ENCODE measurements at places on chromosomes 7 and 10.
A peak's percentile ranks its signal among the peaks of the same experiment; 100 is the strongest.

- DNase-seq = peak; percentile 17
These were observed 111.7 kb upstream of the CDK13 start for GRCh38 chr7:39838326-39838725.

GRCh38 chr10:132364594-132364970 is 32.4 kb upstream of the PWWP2B start:
- DNase-seq = no peak

DNA sequence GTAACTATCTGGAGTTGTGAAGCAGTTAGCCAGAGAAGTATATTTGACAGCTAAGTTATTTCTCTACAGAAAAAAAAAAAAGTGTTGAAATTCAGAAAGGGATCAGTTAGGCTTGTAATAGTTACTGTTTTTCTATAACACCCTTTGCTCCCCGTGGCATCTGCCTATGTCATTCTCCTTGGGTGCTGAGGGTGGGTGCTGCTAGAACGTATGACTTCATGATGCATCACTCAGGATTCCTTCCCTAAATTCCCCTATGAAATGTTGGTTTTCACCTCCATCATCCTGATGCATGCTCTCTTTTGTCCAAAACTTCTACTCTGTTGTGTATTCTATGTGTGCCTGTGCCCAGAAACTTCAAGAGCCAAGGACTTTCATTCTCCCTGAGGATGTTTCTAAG is 536.4 kb downstream of the GRM8 start:
- DNase-seq = no peak

- no peak for DNase-seq
These were observed 30.6 kb downstream of the ADARB2 start for GRCh38 chr10:1706711-1707110.

DNA sequence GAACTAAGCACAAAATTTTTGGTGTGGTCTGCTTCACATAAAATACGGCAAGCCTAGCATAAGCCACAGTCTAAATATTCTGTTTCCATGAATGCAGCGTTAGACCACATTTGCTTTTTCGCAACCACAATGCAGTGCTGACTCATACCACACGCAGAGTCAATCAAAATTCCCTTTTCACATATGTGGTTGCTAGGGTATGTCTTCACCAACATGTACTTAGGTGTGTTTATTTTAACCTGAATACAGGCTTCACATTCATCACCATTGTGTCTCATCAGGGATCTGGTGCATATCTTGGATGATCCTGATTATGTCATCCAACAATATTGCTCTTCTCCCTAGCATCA is 90.8 kb downstream of the CHN2 start:
- DNase-seq = peak; percentile 92

- no peak for DNase-seq
These were observed 25.1 kb upstream of the AOAH start for GRCh38 chr7:36749282-36749960.

DNA sequence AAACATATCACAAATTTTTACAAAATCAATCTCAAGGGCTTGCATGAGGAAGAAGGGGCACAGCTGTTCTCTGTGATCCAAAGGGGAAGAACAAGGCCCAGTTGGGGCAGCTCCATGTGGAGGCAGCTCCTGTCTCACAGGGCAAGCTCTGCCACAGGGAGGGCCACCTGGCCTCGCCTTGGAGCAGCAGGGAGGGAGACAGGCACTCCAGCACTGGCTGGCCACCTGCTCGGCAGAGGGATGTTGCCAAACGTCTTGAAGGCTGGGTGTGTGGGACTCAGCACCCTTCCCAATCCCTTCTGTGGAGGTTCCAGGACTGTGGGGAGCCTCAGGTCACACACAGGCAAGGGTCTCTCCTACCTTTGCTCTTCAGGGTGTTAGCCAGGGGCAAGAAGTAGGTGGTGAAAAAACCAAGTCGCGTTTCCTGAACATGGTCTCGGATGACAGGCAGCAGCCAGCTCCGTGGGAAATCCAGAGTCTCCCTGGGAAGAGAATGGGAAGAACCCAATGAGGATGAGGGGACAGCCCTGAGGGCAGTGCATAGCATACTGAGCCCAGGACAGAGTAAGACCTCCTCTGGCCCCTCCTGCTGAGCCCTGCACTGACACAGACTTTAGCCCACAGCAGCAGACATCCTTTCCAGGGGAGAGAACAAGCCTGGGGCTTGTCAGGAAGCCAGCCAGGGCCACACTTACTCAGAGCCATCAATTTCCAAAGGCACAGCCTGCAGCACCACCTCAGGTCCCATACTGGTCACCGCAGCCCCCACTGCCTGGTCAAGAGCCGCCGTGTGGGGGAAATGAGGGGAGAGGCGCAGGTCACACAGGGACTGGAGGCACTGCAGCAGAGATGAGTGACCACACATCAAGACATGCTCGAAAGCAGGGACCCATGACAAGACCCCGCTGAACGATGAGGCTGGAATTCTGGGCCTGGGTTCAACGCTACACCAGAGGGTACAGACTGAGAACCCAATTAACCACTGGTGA is 21.9 kb downstream of the RRP12 start:
- no peak for DNase-seq

- peak; percentile 33 for DNase-seq
These were observed 137.7 kb downstream of the PRPF18 start for GRCh38 chr10:13724484-13724883.

DNA sequence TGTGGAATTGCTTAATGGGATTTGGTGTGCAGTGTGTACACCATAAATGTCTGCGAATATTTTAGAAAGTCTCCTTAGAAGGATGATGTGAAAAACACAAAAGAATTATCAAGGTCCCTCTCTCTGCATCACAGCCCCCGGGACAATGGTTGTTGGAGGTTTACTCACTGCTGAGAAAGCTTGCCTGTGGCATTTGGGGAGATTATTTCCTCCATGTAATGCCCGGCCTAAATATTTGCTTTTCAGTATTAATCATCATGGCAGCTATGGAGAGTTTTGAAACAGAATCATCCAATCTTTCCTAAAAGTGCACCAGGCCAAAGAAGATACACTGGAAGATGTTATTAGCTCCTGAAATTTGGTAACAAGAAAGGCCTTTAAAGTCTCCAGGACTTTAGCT is 113.8 kb upstream of the ADCY1 start:
- DNase-seq = no peak

DNA sequence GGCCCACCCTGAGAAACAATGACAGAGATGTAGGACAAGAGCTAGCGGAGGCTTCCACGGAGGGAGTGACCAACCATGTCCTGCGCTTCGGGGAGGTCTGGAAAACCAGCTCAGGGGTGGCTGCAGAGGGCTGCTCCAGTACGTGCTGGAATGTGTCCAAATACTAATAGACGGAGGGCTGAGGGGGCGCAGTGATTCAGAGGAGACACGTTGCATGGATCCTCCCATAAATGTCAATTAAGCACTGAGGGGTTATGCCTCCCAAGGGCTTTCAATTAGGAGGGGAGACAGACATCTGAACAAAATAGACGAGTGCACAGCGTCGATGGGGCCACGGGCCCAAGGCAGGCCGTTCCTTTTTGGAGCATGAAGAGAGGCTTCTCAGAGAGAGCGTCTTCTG is 51.0 kb upstream of the NPS start:
- DNase-seq = no peak

DNA sequence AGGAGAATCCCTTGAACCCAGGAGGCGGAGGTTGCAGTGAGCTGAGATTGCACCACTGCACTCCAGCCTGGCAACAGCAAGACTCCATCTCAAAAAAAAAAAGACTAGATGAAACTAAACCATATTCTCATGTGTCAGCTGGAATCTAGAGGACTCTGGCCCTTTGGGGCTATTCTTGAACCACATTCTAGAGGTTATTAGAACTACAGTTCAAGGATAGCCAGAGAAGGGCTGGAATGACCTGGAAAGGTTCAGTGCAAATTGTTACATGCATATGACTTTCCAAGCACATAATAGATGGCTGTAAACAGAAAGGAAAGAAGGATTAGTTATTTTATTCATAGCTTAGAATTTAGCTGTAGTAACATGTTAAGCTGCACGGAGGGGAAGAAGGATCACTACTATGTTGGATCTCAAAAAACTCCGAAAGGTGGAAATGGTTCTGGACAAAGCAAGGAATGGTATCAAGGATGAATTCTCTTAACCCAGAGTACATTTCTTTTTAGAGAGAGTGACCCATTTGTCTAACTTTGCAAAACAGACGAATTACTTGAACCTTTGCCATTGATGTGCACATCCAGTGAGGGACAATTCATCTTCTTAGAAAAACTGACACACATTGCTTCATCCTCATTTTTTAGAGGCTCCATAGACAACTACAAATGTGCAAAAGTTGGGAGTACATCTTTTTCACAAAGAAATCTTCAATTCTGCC is 124.0 kb upstream of the SAMD8 start:
- peak; percentile 18 for DNase-seq

GRCh38 chr10:109205929-109206585 is 717.3 kb downstream of the XPNPEP1 start:
- peak; percentile 25 for DNase-seq

GRCh38 chr7:2269991-2270460 is 28.0 kb downstream of the NUDT1 start:
- peak; percentile 47 for DNase-seq

DNA sequence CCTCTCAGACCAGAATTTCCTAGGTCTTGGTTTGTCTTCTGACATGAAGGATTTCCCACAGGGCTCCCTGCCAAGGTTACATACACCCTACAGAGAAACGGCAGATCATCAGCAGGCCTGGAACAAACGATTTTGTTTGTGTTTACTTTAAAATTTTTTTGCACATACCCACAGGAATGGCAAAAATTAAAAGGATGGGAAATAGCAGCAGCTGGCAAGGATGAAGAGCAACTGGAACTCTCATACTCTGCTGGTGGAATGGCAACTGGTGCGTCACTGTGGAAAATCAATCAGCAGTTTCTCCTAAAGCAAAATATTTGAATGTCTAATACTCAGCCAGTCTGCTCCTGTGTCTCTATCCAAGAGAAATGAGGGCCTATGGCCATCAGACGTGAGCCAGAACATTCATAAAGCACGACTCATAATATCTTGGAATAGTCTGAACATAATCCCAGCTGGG is 6.5 kb downstream of the BAIAP2L1 start:
- peak; percentile 96 for DNase-seq

GRCh38 chr10:102310361-102311024 is 65.2 kb downstream of the GBF1 start:
- DNase-seq = no peak

GRCh38 chr10:30437031-30437841 is 3.3 kb downstream of the MAP3K8 start:
- DNase-seq = peak; percentile 6

DNA sequence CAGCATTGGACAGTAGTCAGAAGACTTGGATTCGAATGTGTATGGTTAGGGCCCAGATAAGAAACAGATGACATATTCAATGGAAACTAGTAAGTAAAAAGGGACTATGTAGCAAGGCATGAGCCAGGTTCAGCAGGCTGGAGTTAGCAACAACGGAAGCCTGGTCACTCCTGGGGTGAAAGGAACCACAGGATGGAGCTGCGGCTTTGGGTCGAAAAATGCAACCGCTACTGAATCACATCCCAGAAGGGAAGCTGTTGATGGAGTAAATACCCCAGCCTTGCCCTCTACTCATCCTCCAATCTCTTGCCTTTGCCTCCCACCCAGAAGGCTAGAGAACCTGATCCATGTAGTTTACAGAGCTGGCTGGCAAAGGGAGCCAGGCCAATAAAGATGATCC is 37.5 kb upstream of the EGR2 start:
- DNase-seq = no peak

DNA sequence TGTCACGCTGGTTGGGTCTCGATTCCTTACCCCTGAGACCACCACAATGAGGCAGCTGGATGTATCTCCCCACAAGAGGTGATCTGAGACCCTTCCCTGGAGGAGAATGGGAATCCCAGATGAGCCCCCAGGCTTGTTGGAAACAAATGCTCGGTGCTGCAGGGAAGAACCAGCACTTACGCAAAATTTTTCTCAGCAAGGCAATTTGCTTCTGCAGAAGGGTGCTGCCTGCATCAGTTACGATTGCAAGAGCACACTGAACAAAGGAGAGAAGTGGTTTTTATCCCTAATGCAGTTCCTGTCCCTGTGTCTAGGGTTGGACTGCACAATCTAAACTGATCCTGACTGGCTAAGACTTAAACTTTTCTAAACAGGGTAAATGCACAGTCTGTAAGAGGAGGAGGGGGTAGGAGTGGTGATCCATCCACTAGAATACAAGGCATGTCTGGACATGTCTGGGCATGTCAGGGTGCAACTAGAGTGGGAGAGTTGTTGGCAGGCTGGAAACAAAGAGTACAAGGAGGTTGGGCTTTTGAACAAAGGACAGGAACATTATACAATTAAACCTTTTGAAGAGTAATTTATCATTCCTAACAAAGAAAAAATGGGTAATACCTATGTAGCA is 114.9 kb upstream of the FAM3C start:
- DNase-seq = peak; percentile 19

- DNase-seq = no peak
These were observed 158.9 kb downstream of the AKR1D1 start for GRCh38 chr7:138235207-138235606.

- DNase-seq = no peak
These were observed 261.9 kb downstream of the PTPRN2 start for GRCh38 chr7:158325530-158326381.

- no peak for DNase-seq
These were observed 75.5 kb downstream of the CARD11 start for GRCh38 chr7:2968176-2968575.

GRCh38 chr7:15764851-15765382 is 78.4 kb upstream of the MEOX2 start:
- DNase-seq = no peak

GRCh38 chr10:110789604-110790433 is 81.9 kb upstream of the PDCD4 start:
- DNase-seq = no peak

GRCh38 chr7:18558910-18559309 is 63.4 kb downstream of the HDAC9 start:
- no peak for DNase-seq

DNA sequence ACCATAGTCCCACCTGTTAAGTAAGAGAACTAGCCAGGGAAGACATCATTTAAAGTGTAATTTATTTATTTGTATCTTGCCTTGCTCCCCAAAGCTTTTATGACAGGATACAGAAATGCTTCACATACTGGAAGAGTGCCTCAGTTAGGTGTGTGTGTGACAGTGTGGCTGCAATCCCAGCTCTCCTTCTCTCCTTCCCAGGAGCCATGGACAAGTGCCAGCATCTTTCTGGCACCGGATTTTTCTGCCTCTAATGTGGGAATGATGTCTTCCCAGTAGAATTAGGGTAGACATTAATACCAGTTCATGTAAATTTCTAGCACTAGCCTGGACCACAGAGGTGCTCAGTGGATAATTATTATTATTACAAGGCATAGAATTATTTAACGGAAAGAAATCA is 30.3 kb upstream of the ATXN7L1 start:
- peak; percentile 23 for DNase-seq

DNA sequence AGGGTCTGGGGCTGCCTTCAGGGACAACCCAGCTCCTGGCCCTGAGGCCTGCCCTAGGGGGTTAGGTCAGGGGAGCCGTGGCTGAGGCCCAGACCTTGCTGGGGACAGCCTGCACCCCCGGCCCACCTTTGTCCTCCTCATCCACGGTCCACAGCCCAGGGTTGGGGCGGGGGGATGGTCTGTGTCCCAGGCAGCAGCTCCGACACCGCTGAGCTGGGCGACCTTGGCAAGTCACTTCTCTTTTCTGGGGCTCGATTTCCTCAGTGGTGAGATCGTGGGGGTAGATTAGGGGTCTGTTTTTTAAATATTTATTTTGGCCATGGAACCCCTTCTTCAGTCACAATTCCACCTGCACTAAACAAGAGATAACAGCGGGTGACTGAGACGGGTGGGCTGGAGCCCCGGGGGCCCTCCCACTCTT is 30.9 kb downstream of the DNAJB12 start:
- DNase-seq = no peak

- DNase-seq = no peak
These were observed 9.5 kb upstream of the REPIN1 start for GRCh38 chr7:150358988-150359621.

GRCh38 chr7:1152492-1152891 is 7.5 kb downstream of the ZFAND2A start:
- no peak for DNase-seq

GRCh38 chr7:46059308-46060020 is 138.4 kb upstream of the IGFBP3 start:
- DNase-seq = no peak
